ENCODE measurements at places on chromosomes 4 and X. TPM values are rescaled to one million over a fixed set of nuclear protein-coding genes. Genes with fewer than 3 reads are reported as not detected.
A peak's percentile ranks its signal among the peaks of the same experiment; 100 is the strongest.

- DNase-seq, result no peak
These were observed 58.5 kb upstream of the PRDM8 start for GRCh38 chr4:80138551-80139538.

GRCh38 chr4:38860788-38861424 lies 4.3 kb upstream of the TLR6 start:
- DNase-seq, result peak; percentile 70

- no peak for DNase-seq
These were observed 172.1 kb upstream of the MAP3K15 start for GRCh38 chrX:19687395-19687794.

GLOD5 gene
- not detected for polyA plus RNA-seq

HNRNPD gene
- polyA plus RNA-seq, result 480 TPM

SLITRK4 gene
- polyA plus RNA-seq, result not detected

Measured in A549 (cell line).